ENCODE measurements at places on chromosomes 2 and 18. TPM values are rescaled to one million over a fixed set of nuclear protein-coding genes. Genes with fewer than 3 reads are reported as not detected.

Gene ANTXR1
- polyA plus RNA-seq: 7.3 TPM

Gene CHST9
- polyA plus RNA-seq: 0.87 TPM

Gene DSC1
- polyA plus RNA-seq: 0.80 TPM

Gene SDC1
- polyA plus RNA-seq: 18.9 TPM

Gene IGFBP5
- polyA plus RNA-seq: 134 TPM

Gene EFHD1
- polyA plus RNA-seq: 14.1 TPM

Gene PPP1R1C
- polyA plus RNA-seq: 9.0 TPM

Gene GCG
- polyA plus RNA-seq: 3.7 TPM

Gene CRYBA2
- polyA plus RNA-seq: 0.55 TPM

Gene LRPPRC
- polyA plus RNA-seq: 34.8 TPM

Gene HOXD11
- polyA plus RNA-seq: 0.09 TPM

Gene ERBB4
- polyA plus RNA-seq: 0.16 TPM

Gene SCG2
- 0.71 TPM for polyA plus RNA-seq

- DNase-seq: no peak
These were observed 67.2 kb downstream of the KCTD1 start for GRCh38 chr18:26480897-26481795.

- DNase-seq: no peak
These were observed 15.3 kb downstream of the SEH1L start for GRCh38 chr18:12963069-12963468.

GRCh38 chr2:240413813-240414429, 21.5 kb upstream of the GPC1 start:
- DNase-seq: no peak

DNA sequence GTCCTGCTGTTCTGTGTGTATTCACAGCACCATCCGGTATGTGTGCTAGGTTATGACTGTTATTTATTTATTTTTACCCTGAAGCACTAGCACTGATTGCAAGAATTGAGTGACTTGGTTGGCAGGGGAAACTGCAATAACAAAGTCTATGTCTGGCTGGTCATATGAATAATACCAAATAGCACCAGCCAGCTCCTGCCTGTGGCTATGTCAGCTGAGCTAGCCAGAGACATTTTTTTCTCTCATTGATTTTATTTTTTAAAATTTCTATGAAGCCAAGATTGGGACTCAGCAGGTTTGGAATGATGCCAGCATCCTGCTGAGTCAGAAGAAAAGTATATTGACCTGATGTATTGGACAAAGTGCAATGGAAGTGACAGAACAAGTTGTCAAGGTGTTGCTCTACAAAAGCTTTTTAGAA, 188.5 kb upstream of the CDH2 start:
- DNase-seq: no peak

- no peak for DNase-seq
These were observed 234.6 kb upstream of the RAB12 start for GRCh38 chr18:8374676-8375075.

- DNase-seq: no peak
These were observed 43.5 kb downstream of the CYP27C1 start for GRCh38 chr2:127176371-127177311.

- DNase-seq: no peak
These were observed 62.3 kb downstream of the SMIM21 start for GRCh38 chr18:75365254-75365629.

DNA sequence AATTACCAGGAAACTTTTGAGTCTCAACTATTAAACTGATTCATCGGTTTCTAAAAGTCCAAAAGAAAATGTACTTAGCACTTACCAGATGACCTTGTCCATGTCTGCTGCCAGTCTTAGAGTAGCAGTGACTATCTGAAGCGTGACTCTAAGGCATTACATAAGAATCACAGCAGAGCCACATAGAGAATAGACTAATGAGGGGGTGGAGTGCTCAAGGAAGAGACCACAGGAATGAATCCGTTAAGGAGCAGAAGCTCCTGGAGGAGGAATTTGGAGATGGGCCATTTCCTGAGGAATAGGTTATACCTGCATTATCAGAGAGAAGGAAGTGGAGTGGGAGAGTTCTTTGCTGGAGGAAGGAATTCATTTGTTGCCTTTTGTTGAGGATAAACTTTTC, 116.0 kb downstream of the MAP3K20 start:
- no peak for DNase-seq

DNA sequence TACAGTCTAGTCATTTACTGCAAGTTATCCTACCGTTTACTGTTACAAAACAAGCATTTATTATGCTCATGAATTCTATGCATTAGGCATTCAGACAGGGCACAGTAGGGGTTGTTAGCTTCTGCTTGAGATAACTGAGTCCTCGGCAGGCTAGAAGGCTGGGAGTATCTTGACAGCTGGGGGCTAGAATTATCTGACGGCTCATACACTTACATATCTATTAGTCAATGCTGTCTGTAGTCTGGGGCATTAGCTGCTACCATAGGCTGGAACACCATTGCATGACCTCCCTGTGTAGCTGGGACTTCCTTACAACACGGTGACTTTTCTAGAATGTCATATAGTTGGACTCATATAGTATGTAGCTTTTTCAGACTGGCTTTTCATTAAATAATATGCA, 61.9 kb upstream of the ALK start:
- no peak for DNase-seq

- no peak for DNase-seq
These were observed 98.5 kb downstream of the GYPC start for GRCh38 chr2:126754240-126755004.

GRCh38 chr2:148952621-148953020, 77.6 kb downstream of the KIF5C start:
- no peak for DNase-seq

- DNase-seq: no peak
These were observed 1387.9 kb downstream of the RPIA start for GRCh38 chr2:90079374-90079773.

DNA sequence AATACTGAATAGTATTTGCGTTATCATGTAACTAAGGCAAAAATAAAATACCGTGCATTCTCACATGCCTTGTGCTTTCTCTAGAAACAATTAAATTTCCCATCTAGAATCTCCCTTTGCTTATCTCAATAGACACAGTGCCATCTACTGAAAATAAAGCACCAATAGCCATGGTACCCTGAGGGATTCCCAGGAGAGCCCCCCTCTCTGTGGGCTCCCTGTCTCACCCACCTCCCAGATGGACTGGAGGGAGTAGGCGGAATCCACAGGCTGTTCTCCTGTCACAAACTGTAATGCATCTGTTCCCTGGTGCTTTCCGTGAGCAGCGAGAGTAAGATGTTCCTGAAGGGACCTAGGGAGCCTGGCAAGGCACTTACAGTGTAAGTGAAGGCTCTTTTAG, 112.4 kb upstream of the UPP2 start:
- DNase-seq: no peak

- DNase-seq: no peak
These were observed 117.6 kb downstream of the MYO1B start for GRCh38 chr2:191362841-191363240.
